ENCODE measurements at places on chromosomes 2 and 18.
A peak's percentile ranks its signal among the peaks of the same experiment; 100 is the strongest.

- no peak for DNase-seq
These were observed 827.2 kb upstream of the POU3F3 start for GRCh38 chr2:104026725-104027124.

DNA sequence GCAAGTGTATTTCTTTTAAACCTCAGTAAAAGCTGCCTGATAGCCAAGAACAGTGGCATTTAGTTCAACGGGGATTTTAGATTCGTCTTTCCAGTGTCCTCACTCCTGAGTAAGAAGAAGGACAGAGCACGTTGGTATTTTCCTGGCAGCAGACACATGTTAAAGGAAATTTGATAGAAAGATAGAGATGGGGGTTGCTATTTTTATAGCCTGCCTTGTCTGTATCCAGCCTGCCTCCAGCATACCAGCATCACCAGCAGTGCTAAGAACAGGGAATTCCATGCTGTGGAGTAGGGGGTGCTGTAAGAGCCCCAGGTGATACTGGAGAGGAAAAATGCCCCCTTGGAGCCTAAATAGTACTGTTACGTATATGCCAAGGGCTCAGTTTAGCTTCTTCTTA is 1.1 kb upstream of the SMYD1 start:
- DNase-seq: no peak

DNA sequence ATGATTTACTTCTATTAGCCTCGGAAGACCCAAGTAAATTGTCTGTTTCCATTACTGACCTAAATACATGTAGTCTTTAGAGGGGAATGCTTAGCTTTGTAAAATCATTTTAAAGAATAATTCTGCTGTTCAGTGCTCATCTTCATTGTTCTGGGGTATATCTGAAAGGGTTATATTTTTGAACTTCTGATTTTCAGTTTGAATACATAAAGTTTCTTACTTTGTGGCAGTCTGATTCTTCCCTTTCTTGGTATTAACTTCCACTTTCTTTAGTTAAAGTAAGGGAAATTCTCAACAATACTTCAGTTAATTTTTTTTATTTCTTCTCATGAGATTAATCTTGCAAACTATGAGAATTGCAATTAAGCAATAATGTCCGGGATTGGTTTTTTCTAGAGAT is 148.4 kb downstream of the DOCK10 start:
- DNase-seq: no peak

DNA sequence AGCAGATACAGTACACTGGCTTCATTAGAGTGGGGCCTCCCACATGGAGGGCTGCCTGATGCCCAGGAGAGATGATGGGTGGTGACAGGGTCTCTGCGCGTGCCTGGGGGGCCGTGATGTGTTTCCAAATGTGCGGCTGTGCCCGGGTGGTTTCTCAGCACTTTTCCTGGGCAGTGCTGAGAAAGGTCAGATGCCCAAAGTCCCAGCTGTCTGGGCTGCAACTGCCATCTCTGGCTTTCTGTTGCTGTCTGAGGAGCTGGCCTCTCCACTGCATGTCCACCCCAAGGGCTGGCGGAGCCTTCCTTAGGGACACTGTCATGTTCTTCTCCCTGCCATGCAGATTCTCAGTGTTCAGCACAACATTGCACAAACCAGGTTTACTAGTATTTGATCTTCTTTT is 62.7 kb upstream of the NFATC1 start:
- no peak for DNase-seq

GRCh38 chr2:236086971-236087465 is 81.2 kb downstream of the GBX2 start:
- no peak for DNase-seq

DNA sequence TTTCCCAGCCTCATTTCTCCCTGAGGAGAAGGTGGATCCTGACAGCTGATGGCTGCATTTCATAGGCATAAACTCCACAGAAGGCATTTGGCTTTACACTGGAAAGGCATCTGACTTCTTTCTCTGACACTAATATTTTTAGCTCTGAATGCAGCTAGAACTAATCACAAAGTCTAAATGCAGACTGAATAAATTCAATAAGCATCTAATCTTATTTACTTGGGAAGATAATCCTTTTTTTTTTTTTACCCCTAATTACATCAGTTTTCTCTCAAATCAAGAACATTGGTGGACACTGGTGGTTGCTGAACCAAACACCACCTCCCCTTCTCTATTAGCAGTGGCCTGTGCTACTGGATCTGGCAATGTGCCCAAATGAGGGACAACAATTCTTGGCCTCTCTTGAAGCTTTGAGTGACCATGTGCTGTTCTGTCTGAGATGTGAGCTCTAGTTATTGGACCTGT is 50.9 kb upstream of the CD226 start:
- no peak for DNase-seq

DNA sequence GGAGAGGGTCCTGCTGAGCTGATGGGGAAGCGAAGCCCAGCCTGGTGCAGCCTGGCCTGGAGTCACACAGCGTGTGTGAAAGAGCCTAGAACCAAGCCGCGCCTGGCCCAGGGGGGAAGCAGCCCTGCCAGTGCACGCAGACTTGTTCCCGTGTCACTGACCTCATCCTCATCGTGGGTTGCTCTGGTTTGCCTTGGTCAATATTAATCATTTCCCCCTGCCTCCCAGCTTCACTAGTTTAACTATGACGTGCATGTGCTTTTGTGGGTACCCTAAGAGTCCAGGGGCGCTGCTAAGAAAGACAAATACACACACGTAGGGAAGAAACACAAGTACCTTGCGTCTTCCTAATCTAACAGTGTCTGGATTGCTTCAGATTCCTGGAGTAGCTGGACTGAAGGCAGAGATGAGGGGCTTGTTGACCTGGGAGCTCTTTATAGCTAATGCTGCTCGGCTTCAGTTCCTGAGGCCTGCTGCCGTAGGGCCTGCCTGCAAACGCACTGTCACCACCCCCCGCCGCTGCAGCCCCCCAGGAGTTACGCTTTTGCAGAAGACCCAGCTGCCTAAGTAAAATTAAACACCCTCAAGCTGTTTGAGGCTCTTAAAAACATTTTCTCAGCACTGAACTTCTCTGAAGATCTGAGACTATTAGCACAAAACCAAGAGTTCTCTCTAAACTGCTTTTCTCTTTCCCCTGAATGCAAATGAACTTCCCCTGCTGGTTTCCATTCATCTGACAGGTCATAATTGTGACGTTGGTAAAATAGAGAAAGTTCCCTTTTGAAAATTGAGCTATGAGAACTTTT is 159.2 kb downstream of the FAM210A start:
- no peak for DNase-seq

DNA sequence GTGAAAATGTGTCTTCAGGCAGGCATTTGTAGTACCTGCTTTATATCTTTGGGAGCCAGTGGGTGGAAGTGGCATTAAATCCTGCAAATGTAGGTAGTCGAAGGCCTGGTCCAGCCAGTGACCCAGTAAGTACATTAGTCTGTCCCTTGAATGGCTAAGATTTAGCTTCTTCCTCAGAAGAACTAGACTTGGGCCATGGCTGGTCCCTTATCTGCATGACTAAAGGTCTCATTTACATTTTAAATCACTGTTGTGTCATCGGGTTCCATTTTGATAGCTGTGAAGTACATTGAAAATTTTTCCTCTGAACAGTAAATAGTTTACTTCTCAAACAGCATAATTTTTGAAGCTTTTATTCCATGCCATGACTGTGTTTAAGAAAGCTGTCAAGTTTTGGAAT is 438.4 kb upstream of the KLHL29 start:
- DNase-seq: no peak

DNA sequence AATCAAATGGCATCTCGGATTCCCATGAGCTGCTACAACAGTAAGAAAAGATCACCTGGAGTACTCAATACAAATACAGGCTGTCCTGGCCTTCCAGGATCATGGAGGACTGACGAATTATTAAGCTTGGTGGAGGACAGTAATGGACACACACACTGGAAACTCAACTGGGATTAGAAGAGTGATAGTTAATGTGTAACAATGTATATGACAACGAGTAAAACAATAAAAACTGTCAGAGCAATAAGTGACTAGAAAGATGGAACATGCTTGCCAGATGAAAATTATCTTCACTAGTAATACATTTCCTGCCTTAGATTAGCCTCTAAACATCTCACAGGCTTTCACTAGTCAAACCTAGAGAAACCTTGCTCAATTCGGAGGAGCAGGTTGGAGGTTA is 49.2 kb upstream of the CDH20 start:
- no peak for DNase-seq

- DNase-seq: peak; percentile 49
These were observed 197.5 kb downstream of the PDE1A start for GRCh38 chr2:182229297-182229696.

- no peak for DNase-seq
These were observed 39.8 kb downstream of the NUP35 start for GRCh38 chr2:183163821-183164649.

GRCh38 chr2:26067980-26068507 is 34.2 kb downstream of the RAB10 start:
- DNase-seq: no peak

GRCh38 chr2:39697454-39697853 is 31.7 kb downstream of the TMEM178A start:
- DNase-seq: no peak
